ENCODE measurements at places on chromosomes 1 and 21. TPM values are rescaled to one million over a fixed set of nuclear protein-coding genes. Genes with fewer than 3 reads are reported as not detected.

DNA sequence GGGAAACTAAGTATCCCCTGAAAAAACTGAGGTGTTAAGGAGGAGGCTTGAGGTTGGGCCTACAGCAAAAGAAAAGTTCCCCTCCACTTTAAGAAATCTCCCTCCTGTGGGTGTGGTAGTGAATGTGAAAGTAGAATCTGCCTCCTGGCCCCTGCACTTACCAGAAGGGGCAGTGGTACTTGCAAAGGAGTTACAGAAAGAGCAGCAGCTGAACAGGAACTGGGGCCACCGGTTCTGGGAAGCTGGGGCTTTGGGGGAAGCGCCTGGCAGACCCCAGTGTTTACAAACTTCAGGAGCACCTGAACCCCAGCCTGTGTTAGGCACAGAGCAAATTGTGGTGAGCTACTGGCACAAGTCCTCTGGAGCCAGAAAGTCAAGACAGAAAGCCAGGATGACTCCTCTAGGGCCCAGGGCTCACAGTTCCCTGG is 250.2 kb upstream of the FGGY start:
- no peak overlapping the region for H3K4me3 ChIP-seq
- DNase-seq, result peak; percentile 36
- H3K4me1 ChIP-seq, result peaks cover 38% of the 10 kb centered on the region
- H3K27me3 ChIP-seq, result no peaks in the 10 kb centered on the region
- no peak overlapping the region for H3K27ac ChIP-seq

GRCh38 chr1:56063461-56063860 is 515.9 kb downstream of the PLPP3 start:
- no peaks in the 10 kb centered on the region for H3K27me3 ChIP-seq
- DNase-seq, result no peak
- H3K36me3 ChIP-seq, result no peaks in the 10 kb centered on the region
- H3K27ac ChIP-seq, result no peak overlapping the region
- no peak overlapping the region for H3K4me3 ChIP-seq

Gene HSD11B1
- total RNA-seq, result 0.49 TPM

DNA sequence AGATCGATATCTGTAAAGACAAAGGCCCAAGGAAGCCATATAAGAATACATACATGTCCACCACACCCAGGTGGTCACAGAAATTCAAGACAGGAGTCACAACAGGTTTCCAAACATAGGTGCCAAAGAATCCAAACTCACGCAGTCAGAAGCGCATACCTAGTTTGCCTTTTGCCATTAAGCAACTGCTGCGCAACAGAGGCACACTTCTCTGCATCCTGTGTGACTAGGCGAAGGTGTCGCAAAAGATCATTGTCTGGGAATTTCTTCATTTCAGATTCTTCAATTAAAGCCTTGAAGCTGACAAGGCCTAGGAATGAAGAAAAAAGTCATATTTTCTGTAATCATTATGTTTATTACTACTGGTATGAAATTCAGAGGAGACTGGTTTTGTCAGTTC is 32.2 kb upstream of the SYT2 start:
- H3K4me1 ChIP-seq, result no peaks in the 10 kb centered on the region
- no peak for DNase-seq
- H3K27me3 ChIP-seq, result no peaks in the 10 kb centered on the region
- H3K36me3 ChIP-seq, result peaks cover 40% of the 10 kb centered on the region
- H3K27ac ChIP-seq, result no peak overlapping the region

GRCh38 chr1:63847308-63847910 is 73.6 kb downstream of the ROR1 start:
- no peaks in the 10 kb centered on the region for H3K4me1 ChIP-seq
- H3K4me3 ChIP-seq, result no peak overlapping the region
- H3K36me3 ChIP-seq, result no peaks in the 10 kb centered on the region
- H3K27ac ChIP-seq, result no peak overlapping the region
- no peaks in the 10 kb centered on the region for H3K27me3 ChIP-seq
- no peak for DNase-seq

Gene CNKSR1
- total RNA-seq, result 3.4 TPM

GRCh38 chr1:238606457-238606856 is 715.7 kb upstream of the ZP4 start:
- H3K4me3 ChIP-seq, result no peak overlapping the region
- H3K36me3 ChIP-seq, result no peaks in the 10 kb centered on the region
- no peak for DNase-seq
- no peak overlapping the region for H3K27ac ChIP-seq
- no peaks in the 10 kb centered on the region for H3K27me3 ChIP-seq

- H3K27me3 ChIP-seq, result no peaks in the 10 kb centered on the region
- DNase-seq, result no peak
- no peak overlapping the region for H3K4me3 ChIP-seq
Measured at GRCh38 chr1:74689621-74690363, 16.2 kb upstream of the ERICH3 start.

Gene TNFRSF4
- 15.5 TPM for total RNA-seq

Gene ZNF695
- not detected for total RNA-seq

DNA sequence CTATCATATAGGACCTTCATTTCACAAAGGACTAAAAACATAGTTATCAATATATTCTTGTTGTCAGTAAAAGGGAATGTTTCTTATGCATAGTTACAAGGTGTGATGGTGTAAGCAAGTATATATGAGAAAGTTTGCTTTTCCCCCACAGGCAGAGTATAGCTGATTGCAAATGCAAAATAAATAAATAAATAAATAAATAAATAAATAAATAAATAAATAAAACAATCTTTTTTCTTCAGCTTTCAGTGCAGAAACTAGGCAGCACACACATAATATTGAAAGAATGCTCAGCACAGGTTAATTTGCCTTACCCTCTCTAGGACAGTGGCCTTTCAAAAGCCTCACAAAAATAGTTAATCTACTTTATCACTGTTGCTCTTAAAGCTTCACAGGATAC is 138.8 kb downstream of the BRINP3 start:
- H3K4me3 ChIP-seq, result no peak overlapping the region
- H3K36me3 ChIP-seq, result no peaks in the 10 kb centered on the region
- no peak overlapping the region for H3K27ac ChIP-seq
- no peaks in the 10 kb centered on the region for H3K4me1 ChIP-seq

GRCh38 chr1:33609739-33610138 is 137.3 kb downstream of the ZSCAN20 start:
- H3K4me1 ChIP-seq, result no peaks in the 10 kb centered on the region
- no peaks in the 10 kb centered on the region for H3K36me3 ChIP-seq
- DNase-seq, result no peak
- H3K27ac ChIP-seq, result no peak overlapping the region

GRCh38 chr1:176174108-176174507 is 33.0 kb downstream of the COP1 start:
- H3K36me3 ChIP-seq, result peaks cover 10% of the 10 kb centered on the region
- no peak overlapping the region for H3K4me3 ChIP-seq
- DNase-seq, result no peak
- H3K27me3 ChIP-seq, result no peaks in the 10 kb centered on the region
- H3K4me1 ChIP-seq, result peaks cover 21% of the 10 kb centered on the region
- H3K27ac ChIP-seq, result no peak overlapping the region

DNA sequence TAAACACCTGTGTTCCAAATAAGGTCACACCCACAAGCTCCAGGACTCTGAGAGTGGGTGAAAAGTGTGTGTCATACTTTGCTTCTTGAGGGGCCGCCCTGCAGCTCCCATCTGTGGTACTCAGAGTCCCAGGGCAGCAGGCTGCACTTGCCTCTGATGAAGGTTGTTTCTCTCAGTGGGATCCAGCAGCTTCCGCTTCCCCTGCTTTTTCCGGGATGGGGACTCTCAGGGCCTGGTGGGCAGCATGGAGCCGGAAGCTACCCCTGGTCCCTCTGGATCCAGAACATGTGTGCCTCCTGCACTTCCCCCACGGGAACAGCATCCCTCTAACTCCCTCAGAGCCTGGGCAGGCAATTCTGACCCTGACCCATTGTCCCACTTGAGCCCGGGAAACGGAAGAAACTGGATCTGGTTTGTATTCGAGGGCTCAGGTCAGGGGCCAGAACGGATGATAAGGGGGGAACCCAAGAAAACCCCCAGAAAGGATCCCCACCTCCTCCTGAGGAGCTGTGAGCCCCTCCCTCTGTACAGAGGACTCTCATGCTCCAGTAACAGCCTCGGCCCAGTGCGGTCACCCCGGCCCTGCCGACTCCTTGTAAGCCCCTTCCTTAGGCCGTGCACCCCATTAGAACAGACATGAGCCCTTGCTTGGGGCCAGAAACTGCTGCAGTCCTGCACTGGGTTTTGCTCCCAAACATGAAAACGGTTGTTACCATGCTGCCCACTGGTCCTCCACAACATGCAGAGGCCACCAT is 189.5 kb upstream of the C1orf174 start:
- H3K27ac ChIP-seq, result no peak overlapping the region
- H3K4me1 ChIP-seq, result no peaks in the 10 kb centered on the region
- H3K4me3 ChIP-seq, result no peak overlapping the region
- H3K27me3 ChIP-seq, result no peaks in the 10 kb centered on the region
- no peaks in the 10 kb centered on the region for H3K36me3 ChIP-seq
- no peak for DNase-seq

Gene FAM229A
- total RNA-seq, result 32.2 TPM

Gene NEK2
- total RNA-seq, result not detected

DNA sequence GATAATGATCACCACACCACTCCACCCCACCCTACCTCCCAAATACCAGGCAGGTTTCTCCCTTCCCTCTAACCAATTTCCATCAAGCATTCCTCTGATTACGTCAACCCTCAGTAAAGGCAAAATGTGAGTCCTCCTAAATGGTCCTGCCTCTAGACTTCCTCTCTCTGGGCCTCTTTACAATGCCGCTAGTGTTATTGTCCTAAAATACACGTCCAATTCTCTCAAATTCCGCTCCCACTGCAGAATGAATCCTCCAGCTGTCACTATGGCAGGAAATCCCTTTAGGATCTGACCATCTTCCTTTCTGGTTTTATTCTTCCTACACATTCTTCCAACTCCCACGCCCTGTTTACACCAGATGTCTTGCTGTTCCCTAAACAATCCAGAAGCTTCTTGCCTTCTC is 68.7 kb downstream of the DEGS1 start:
- H3K36me3 ChIP-seq, result peaks cover 13% of the 10 kb centered on the region
- H3K27me3 ChIP-seq, result no peaks in the 10 kb centered on the region
- H3K4me3 ChIP-seq, result no peak overlapping the region
- no peak overlapping the region for H3K27ac ChIP-seq
- no peak for DNase-seq

Gene VANGL2
- total RNA-seq, result not detected

Gene PRELP
- not detected for total RNA-seq

Gene CD34
- total RNA-seq, result not detected

Gene EXTL1
- total RNA-seq, result 0.19 TPM

Gene SLC35F3
- not detected for total RNA-seq

Gene LCE1D
- not detected for total RNA-seq

- H3K36me3 ChIP-seq, result no peaks in the 10 kb centered on the region
- no peaks in the 10 kb centered on the region for H3K4me1 ChIP-seq
- DNase-seq, result no peak
- H3K27me3 ChIP-seq, result no peaks in the 10 kb centered on the region
- H3K4me3 ChIP-seq, result no peak overlapping the region
Measured at GRCh38 chr1:17689011-17689410, 66.1 kb upstream of the ACTL8 start.

- no peak for DNase-seq
- H3K4me1 ChIP-seq, result peaks cover 8% of the 10 kb centered on the region
- H3K36me3 ChIP-seq, result no peaks in the 10 kb centered on the region
- no peaks in the 10 kb centered on the region for H3K27me3 ChIP-seq
Measured at GRCh38 chr1:183807549-183808168, 2.7 kb downstream of the RGL1 start.

Gene SLC41A1
- total RNA-seq, result 26.1 TPM

- no peak overlapping the region for H3K4me3 ChIP-seq
- H3K4me1 ChIP-seq, result no peaks in the 10 kb centered on the region
Measured at GRCh38 chr1:232657426-232658005, 27.6 kb upstream of the SIPA1L2 start.

GRCh38 chr1:6962996-6963911 is 178.0 kb downstream of the CAMTA1 start:
- no peak overlapping the region for H3K4me3 ChIP-seq
- no peaks in the 10 kb centered on the region for H3K4me1 ChIP-seq
- H3K27ac ChIP-seq, result no peak overlapping the region
- DNase-seq, result peak; percentile 15
- H3K36me3 ChIP-seq, result no peaks in the 10 kb centered on the region
- peaks cover 3% of the 10 kb centered on the region for H3K27me3 ChIP-seq

DNA sequence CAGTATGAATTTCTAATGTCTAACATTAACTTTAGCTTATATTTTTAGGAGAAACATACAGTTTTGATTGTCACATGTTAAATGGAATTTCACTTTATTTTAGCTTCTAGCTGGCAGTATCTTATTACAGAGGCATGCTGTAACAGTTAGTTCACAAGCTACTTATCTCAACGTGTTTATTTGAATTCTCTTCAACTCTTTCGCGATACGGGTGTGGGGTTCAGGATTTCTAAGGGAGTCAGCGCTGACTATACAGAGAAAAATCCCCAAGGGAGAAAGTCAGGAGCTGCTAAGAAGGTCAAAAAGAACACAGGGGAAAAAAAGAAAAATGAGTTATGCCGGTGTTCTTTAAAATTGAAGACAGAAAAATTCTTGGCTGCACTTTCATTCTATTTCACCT is 296.2 kb downstream of the VAV3 start:
- no peaks in the 10 kb centered on the region for H3K4me1 ChIP-seq
- H3K27me3 ChIP-seq, result no peaks in the 10 kb centered on the region

- DNase-seq, result no peak
- H3K4me3 ChIP-seq, result no peak overlapping the region
Measured at GRCh38 chr1:66834926-66835325, 33.9 kb upstream of the INSL5 start.

DNA sequence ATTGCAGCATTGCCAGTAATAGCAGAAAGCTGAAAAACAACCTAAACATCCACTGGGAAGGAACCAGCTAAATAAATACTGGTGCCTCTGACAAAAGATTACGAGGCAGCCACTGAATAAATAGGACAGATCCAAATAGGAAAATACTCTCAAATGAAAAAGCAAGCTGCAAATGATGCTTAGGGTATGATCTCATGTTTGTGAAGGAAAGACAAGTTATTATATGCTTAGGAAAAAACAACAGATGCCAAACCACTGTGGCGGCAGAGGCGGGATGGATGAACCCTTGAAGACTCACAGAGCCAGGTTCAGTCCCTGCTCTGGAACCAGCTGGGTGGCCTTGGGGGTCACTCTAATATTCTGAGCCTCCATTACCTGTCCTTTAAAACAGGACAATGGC is 41.6 kb downstream of the MATN1 start:
- peaks cover 9% of the 10 kb centered on the region for H3K27me3 ChIP-seq
- H3K36me3 ChIP-seq, result no peaks in the 10 kb centered on the region
- no peak overlapping the region for H3K27ac ChIP-seq
- no peak for DNase-seq
- no peak overlapping the region for H3K4me3 ChIP-seq

- no peaks in the 10 kb centered on the region for H3K36me3 ChIP-seq
- H3K27ac ChIP-seq, result no peak overlapping the region
- H3K4me3 ChIP-seq, result no peak overlapping the region
- peaks cover 29% of the 10 kb centered on the region for H3K4me1 ChIP-seq
- no peaks in the 10 kb centered on the region for H3K27me3 ChIP-seq
- DNase-seq, result no peak
Measured at GRCh38 chr21:45306453-45306831, 18.7 kb upstream of the POFUT2 start.

GRCh38 chr1:112849425-112850033 is 106.5 kb downstream of the SLC16A1 start:
- H3K4me1 ChIP-seq, result no peaks in the 10 kb centered on the region
- no peaks in the 10 kb centered on the region for H3K27me3 ChIP-seq
- no peaks in the 10 kb centered on the region for H3K36me3 ChIP-seq

Measured in CD4-positive, alpha-beta memory T cell (primary cell).